ENCODE measurements at places on chromosomes 12 and 14.
A peak's percentile ranks its signal among the peaks of the same experiment; 100 is the strongest.

- H3K27me3 ChIP-seq = no peaks in the 10 kb centered on the region
- H3K4me3 ChIP-seq = no peak overlapping the region
- DNase-seq = no peak
Observed at GRCh38 chr14:45743884-45744283, 490.9 kb upstream of the MIS18BP1 start.

DNA sequence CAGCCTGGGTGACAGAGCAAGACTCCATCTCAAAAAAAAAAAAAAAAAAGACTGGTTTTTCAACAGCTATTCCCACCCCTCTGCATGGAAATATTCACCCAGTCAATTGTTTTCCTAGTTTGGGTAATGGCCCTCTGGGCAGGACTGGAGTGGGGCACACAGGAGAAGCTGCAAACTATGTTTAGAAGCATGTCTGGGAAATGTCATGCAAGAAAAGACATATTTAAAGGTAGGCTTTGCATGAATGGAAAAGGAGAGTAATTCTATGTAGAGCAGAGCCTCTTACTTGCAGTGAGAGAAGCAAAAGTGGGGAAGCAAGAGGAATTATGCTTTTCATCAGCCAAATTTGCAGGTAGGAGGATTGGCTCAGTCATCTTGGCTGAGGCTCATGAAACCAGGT is 276.5 kb upstream of the PLEKHG7 start:
- H3K27me3 ChIP-seq = peaks cover 2% of the 10 kb centered on the region
- no peak overlapping the region for H3K27ac ChIP-seq
- H3K4me1 ChIP-seq = no peaks in the 10 kb centered on the region
- no peak overlapping the region for H3K4me3 ChIP-seq

GRCh38 chr14:65910108-65910786 is 497.7 kb downstream of the FUT8 start:
- H3K27ac ChIP-seq = no peak overlapping the region
- peak; percentile 28 for DNase-seq
- no peaks in the 10 kb centered on the region for H3K27me3 ChIP-seq
- H3K36me3 ChIP-seq = no peaks in the 10 kb centered on the region

GRCh38 chr12:76069339-76069738 is 15.1 kb downstream of the NAP1L1 start:
- no peak overlapping the region for H3K27ac ChIP-seq
- H3K4me3 ChIP-seq = no peak overlapping the region
- no peaks in the 10 kb centered on the region for H3K27me3 ChIP-seq

- DNase-seq = no peak
- peaks cover 5% of the 10 kb centered on the region for H3K36me3 ChIP-seq
- no peak overlapping the region for H3K27ac ChIP-seq
Observed at GRCh38 chr14:75824318-75824717, 157.5 kb downstream of the TGFB3 start.

DNA sequence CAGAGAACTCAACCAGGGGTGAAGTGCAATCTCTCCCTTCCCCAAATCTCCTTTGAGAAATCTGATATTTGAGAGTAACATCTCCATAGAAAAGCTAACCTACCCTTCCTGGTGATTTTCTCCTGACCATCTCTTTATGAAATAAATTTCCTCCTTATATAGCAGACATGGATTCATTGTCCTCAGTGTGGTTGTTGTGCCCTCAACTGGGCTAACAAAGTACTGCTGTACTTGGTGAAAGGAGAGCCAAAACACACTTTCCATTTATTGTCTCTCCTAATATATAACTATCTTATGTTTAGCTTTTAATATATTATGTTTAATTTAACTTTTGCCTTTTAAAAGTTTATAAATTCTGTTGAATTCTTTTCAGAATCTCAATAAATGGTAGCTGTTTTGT is 65.1 kb upstream of the SLCO1B1 start:
- H3K4me1 ChIP-seq = no peaks in the 10 kb centered on the region
- no peaks in the 10 kb centered on the region for H3K36me3 ChIP-seq
- DNase-seq = no peak
- no peaks in the 10 kb centered on the region for H3K27me3 ChIP-seq
- no peak overlapping the region for H3K27ac ChIP-seq

- H3K4me1 ChIP-seq = peaks cover 12% of the 10 kb centered on the region
- peak; percentile 41 for DNase-seq
- H3K36me3 ChIP-seq = peaks cover 4% of the 10 kb centered on the region
- H3K27ac ChIP-seq = peak overlapping the region; percentile 43
- no peaks in the 10 kb centered on the region for H3K27me3 ChIP-seq
Observed at GRCh38 chr12:32159925-32160324, 53.3 kb downstream of the BICD1 start.

GRCh38 chr12:31562594-31563328 is 28.2 kb downstream of the DENND5B start:
- H3K36me3 ChIP-seq = no peaks in the 10 kb centered on the region
- DNase-seq = no peak
- H3K27me3 ChIP-seq = no peaks in the 10 kb centered on the region
